Stimulated activated CD8-positive, alpha-beta memory T cell treated with anti-CD3 and anti-CD28 coated beads, Interleukin-2, amount 100 ng/mL, for 1 hour (primary cell): ENCODE measurements at places on chromosomes 3 and 15.

GRCh38 chr3:125132815-125133214 is 77.0 kb upstream of the HEG1 start:
- no peak for DNase-seq

DNA sequence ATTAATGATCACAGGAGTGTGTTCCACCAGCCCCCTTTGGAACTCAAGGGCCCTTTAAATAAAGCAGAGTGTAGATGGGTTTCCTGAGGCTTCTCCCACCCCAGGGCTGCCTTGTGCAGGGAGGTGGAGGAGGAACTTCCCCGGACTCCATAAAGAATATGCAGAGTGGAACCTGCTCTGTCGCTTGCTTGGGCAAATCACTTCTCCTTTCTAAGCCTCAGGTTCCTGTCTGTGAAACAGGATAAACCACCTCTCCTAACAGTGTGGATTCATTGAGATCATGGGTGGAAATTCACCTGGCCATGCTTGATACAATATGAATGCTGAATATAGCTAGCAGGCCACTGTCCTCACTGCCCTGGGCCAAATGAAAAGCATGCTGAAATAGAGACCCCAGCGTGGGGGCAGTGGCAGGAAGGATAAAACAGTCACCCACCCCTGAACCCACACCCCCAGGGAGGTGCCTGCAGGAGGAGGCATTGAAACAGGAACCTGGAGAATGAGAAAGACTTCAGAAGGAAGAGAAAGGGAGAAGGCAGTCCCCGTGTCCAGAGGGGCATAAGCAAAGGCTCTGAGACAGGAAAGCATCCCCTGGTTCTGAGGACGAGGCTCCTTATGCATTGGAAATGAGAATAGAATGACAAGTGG is 41.1 kb upstream of the CHRNB4 start:
- no peak for DNase-seq

DNA sequence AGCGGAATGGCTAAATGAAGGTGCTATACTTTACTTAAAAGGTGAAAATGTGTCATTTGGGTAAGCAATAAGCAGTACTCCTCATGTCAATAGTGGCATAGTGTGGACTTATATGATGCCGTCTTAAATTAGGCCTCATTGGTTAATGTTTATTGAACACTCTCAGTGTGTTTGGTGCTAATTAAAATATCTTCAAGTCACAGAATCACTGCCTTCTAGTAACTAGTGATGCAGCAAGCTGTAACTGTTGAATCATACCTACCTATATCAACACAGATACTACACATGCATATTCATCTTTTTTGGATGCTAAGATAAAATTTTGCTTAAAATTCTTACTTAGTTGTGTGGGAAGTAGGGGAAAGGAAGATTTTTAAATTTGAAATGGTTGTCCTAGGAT is 30.7 kb downstream of the ARHGAP31 start:
- DNase-seq = no peak

DNA sequence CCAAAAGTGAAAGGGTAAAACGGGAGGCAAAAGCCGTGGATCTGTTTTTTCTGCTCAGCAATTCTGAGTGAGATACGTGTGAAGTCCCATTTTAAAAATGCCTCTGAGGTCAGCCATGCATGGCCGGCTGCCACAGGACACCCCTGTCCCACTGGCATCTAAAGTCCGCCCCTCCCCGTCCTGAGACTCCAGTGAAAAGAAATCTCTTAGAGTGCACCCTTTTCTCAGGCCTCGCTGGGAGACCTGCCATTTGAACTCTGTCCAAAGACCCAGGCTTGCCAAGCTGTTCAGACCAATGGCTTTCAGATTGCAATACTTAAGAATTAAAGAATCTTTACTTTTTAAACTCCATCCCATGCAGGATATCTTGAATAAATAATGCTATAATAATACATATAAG is 61.0 kb upstream of the SLC24A5 start:
- no peak for DNase-seq

- DNase-seq = no peak
These were observed 50.9 kb downstream of the PCNP start for GRCh38 chr3:101624857-101625256.

- no peak for DNase-seq
These were observed 800 bp downstream of the DAG1 start for GRCh38 chr3:49470714-49471420.

DNA sequence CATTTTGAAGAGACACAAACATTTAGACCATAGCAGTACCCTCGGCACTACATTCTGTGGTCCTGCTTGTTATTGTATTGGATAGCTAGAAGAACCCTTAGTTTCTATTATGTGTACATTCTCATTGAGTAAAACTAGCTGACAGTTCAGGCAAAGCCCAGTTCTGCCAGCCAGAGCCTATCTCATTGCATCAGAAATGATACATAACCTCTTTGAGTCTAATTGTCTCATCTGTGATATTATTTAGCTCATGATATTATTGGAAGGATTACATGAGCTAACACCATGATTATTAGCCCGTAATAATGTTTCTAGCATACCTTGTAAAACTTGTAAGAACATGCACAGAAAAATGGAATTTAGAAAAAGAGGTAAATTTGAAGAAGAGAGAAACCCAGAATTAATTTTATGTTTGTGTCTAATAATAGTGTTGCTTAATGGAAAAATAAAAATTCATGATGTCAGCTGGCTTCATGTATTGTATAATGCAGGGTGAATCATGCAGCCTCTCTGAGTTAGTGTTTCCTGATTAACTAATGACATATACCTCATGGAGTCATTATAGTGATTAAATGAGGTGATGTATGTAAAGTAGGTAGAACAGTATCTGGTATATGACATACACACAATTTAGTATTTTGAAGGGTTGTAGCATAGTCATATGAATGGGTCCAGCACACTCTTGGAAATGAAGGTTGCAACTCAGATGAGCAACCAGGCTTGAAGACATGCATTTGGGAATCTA is 339.4 kb upstream of the GRM7 start:
- no peak for DNase-seq

DNA sequence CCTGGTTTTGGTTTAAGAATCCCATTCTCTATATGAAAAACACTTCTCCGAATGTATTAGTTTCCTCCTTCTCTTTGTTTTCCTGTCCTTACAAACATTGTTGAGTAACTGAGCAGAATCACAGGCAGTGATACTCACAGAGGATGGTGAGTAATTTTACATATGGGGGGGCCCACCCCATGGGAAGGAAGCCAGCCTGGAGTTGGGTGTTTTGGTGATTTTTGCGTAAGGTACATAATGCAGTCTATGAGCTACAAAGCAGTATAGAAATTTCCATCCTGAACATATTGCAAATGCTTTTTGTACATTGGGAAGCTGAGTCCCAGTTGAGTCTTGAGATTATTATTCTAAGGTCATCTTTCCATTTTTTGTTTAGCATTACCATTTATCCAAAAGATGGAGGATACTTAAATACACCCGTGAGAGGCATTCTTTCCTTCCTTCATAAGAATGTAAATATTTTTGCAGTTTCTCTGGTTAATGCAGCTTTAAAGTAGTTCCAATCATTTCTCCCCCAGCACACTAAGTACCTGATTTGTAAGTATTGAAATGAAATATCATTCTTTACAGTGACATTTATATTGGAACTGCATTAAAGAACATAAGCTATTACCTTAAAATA is 476.8 kb downstream of the AGBL1 start:
- no peak for DNase-seq

DNA sequence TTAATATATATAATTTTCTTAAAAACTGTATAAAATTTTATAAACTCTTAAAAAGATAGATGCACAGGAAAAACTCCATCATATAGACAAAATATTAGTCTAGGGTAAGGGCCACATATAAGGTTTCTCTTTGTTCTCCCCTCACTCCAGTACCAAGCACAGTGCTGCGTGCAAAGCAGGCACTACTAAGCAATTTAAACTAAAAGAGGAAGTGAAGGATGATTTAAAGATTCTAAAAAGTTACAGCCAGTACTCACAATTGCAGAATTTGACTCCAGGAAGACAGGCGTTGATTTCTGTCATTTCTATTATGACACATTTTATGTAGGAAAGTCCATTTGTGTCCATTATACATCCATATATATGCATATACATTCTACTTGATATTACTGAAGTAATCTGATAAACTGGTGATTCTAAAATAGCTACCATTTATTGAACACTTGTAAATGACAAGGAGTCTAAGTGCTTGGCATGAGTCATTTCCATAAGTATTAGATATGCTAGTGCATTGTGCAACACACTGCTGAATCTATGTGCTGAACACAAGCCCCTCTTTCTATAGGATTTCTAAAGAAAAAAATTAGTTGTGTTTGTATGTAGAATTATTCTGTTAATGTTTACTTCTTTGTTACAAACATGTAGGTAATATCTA is 785.5 kb upstream of the ARRDC4 start:
- no peak for DNase-seq

- no peak for DNase-seq
These were observed 158.0 kb downstream of the FBLN2 start for GRCh38 chr3:13706886-13707285.

- DNase-seq = no peak
These were observed 84.7 kb downstream of the OPA1 start for GRCh38 chr3:193677734-193678133.

- no peak for DNase-seq
These were observed 600 bp upstream of the CHRNA5 start for GRCh38 chr15:78564743-78565096.

GRCh38 chr3:169662843-169663160 is 710 bp downstream of the MECOM start:
- DNase-seq = no peak

- DNase-seq = no peak
These were observed 3.7 kb downstream of the BOC start for GRCh38 chr3:113214917-113215595.

DNA sequence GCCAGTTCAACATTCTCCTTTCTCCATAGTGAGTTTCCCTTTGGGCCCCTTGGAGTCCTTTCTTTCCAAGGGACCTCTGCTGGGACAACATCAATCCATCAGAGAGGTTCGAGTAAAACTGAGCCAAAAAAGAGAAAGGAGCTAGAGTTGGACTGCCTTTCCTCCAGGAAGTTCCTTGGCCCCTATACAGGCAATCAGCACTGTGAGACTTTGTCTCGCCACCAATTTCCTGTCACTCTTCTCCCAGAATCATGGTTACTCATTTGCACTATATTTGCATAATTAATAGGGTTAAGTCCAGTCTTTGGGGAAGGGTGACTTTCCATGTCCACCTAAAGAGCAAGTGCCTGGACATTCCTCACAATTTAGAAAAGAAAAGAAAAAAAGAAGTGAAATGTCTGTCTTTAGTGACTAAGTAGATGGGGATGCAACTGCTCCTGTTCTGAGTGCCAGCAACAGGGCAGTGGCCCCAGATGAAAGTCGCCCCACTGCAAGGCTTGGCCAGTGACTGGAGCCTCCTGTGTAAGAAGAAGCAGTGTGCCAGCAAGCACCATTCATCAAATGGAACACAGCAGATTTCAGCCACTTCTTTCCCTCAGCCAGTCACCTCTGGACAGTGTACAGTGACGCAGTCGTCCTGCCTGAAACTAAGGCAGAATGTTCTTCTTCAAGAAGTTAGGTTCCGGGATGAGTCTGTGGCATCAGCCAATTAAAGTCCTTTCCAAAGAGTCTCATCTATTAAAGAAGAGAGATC is 91.6 kb downstream of the FSIP1 start:
- DNase-seq = no peak

DNA sequence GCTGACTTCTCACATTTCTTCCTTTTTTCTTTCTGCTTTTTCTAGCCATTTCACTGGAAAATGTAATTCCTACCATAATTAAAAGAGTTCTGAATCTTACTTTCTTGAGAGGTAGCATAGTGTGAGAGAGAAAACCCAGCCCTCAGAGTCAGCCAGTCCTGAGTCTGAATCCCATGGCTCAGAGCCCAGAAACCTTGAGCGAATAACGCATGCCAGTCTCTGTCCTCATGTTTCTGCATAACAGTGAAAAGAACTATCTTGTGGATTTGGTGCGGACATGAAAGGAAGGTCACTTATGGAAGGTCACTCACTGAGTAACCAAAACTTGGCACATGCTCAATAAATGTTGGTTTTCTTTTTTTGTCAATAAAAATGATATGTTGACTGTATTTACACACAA is 29.3 kb upstream of the SLCO3A1 start:
- no peak for DNase-seq

- no peak for DNase-seq
These were observed 11.8 kb downstream of the AAGAB start for GRCh38 chr15:67242708-67243111.

- no peak for DNase-seq
These were observed 6.9 kb downstream of the CAMK1 start for GRCh38 chr3:9762871-9763270.

DNA sequence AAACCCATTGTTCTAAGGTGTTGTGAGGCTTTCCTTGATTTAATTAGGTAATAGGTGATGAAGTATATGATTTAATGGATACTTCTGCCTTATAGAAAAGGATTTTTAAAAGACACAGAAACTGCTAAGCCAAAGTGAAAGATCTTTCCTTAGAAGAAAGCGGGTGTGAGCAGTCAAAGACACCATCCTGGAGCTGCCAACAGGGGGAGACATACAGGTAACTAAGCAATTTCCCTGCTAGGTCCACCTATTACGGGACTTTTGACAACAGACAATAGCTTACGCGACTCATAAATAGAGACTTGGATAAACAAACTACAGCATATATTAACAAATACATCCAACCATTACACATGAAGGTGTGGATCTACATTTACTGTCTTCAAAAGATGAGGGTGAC is 669.5 kb downstream of the SQOR start:
- no peak for DNase-seq

GRCh38 chr3:36147934-36148558 is 232.3 kb upstream of the STAC start:
- DNase-seq = no peak

GRCh38 chr15:68751622-68752021 is 69.1 kb downstream of the ANP32A start:
- no peak for DNase-seq

DNA sequence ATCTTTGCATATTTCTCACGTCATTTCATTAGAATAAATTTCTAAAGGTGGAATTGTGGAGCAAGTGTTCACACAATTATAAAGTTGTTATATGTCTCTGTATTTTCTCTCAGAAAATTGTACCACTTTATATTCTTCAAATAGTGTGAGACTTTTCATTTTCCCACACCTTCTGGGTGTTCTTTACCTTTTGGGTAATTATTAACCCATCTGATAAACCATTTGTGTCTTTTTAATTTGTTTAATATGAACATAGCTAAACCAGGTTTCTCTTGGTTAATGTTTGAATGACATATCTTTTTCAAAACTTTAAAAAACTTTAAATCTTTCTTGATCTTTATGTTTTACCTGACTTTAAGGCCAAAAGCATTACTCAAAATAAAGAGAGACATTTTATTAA is 40.5 kb downstream of the DZIP3 start:
- no peak for DNase-seq

DNA sequence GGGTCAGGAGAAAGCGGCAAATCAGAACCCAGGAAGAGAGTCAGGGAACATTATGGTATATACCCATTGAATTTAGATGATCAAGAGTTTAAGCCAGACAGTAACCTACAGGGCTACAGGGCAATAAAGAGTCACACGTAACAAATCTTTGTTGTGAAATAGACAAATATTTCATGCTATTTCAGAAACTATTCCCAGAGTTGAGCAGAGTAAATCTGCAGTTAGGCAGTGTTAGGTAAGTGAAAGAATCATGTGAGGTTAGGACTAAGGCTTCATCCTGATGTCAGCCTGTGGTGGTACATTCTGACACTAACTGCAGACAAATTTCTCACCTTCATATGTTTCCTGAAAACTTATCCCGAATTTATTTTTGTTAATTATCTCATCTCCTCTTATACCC is 153.0 kb downstream of the UBE2E2 start:
- DNase-seq = no peak

- no peak for DNase-seq
These were observed 3.3 kb upstream of the THSD4 start for GRCh38 chr15:71111950-71112349.
